ENCODE measurements at places on chromosomes 3 and 15.

DNA sequence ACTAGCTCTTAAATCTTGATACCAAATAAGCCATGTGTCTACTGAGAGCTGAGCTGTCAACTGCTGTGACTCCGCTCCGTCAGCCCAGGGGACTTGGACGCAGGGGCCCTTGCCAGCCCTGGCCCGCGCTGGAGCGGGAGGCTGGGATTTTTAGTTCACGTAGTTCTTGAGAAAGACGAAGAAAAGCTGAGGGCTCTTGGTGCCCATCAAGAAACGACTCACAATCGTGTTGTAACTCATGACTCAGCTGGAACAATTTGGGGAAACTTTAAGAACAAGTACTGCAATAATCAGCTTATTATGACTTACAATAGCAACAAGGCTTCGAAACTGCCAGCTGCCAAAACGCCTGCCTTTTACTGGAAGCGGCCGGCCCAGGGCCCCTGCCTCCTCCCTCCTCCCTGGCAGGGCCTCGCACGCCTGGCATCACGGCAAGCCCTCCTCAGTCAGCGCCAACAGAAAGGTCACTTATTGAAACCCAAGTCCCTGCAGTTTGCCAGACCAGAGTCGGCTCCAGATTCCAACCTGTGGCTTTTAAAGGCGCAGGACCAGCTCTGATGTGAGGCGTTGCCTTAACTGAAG lies 60.3 kb downstream of the RGMA start:
- peak; percentile 72 for DNase-seq

- no peak for DNase-seq
Measured at GRCh38 chr3:111739311-111739911, 119.7 kb upstream of the PHLDB2 start.

GRCh38 chr15:39270221-39270855 lies 310.5 kb upstream of the THBS1 start:
- no peak for DNase-seq

DNA sequence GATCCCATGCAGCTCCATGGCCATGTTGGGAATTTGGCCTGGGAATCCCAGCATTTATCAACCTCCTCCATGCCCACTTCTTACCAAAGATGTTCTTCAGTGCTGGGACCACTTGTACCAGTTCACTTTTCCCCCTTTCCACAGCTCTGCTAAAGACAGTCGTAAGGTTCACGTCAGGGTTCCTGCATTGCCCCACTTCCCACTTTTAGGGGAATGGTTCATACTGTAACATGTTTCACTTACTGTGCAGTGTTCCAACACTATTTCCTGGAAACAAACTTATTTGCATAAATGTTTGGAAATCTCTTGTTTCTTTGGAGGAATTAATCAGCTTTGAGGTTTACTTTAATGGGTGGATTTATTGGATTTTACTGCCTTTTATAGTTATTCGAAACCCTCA lies 17.0 kb downstream of the APH1B start:
- DNase-seq = no peak

GRCh38 chr15:74250266-74250665 lies 14.1 kb downstream of the CCDC33 start:
- no peak for DNase-seq

DNA sequence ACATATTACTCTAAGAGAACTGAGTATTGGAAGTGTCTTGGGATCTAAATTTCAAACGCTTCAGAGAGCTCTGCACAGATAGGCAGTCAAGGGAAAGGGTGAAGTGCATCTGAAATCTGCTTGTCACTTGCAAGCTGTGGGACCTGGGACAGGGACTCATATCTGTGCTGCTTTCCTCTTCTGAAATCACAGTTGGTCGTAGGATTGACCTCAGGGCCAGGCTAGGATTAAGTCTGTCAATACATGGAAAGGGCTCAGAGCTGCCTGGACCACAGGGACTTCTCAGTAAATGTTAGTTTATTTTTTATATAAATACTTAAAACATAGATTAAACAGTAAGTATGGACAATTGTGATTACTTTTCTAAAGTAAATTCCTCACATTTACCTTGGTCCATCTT lies 74.7 kb upstream of the CMTM7 start:
- DNase-seq = no peak

DNA sequence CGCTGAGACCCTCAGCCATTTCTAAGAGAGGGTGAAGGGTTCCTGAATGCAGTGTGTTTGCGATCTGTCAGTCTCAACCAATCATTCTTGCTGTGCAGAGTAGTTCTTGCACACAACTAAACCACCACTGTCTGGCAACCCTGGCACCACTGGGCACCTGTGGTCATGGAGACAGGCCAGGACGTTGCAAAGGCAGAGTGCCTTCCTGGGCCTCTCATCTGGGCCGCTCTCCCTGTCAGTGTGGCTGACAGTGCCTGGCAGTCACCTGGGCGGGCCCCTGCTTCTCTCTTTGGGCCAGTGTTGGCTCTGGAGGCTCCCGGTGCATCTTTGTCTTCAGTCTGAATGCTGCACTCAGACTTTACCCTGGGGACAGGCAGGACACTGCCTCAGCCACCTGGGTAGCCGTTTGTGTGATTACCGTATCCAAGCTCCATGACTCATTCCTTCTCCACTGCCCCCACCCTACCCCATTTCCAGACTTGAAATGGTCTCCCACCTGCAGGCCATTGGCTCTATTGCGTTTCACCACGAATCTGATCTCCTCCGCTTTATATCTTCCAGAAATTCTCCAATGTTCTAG lies 104.6 kb upstream of the KLF13 start:
- peak; percentile 47 for DNase-seq

- DNase-seq = no peak
Measured at GRCh38 chr15:58522865-58523264, 91.1 kb downstream of the LIPC start.

GRCh38 chr3:155635056-155635455 lies 109.8 kb downstream of the PLCH1 start:
- no peak for DNase-seq

GRCh38 chr3:187966636-187967406 lies 187.1 kb upstream of the LPP start:
- no peak for DNase-seq

DNA sequence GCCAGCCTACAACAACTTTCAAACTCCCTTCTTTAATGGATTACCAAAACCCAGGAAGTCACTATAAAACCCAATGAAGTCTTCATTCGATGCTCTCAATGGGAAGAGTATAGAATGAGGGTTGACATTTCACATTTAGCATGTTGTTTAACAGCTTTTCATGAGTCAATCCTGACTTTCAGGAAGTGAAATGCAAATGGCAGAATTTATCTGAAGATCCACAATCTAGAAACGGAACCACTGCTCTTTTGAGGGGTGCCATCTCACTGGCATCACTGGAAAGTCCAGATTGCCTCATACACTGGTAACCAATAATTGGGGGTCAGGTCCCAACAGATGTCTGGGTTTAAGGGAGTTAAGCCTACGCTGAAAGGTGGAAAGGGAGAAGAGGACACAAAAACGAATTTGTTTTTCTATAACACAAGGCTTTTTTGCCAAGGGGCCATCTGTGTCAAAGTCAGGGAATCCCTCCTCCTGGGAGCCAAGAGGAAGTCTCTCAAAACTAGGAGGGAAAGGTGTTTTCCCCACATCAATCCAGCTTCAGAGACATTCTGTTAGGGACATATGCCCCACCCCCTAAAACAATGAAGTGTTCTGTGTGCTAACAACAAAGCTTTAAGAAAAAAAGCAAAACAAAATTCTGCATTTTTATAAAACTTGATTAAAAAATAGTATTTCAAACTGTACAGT lies 12.0 kb upstream of the ATP1B3 start:
- no peak for DNase-seq

Data from pancreas (tissue), 10 donors.